ENCODE measurements at places on chromosomes 1 and 21.
A peak's percentile ranks its signal among the peaks of the same experiment; 100 is the strongest.

GRCh38 chr1:179728271-179728670, 14.8 kb upstream of the FAM163A start:
- DNase-seq, result no peak

GRCh38 chr1:40059338-40059959, 18.9 kb downstream of the CAP1 start:
- peak; percentile 79 for DNase-seq

GRCh38 chr1:64875101-64875500, 91.2 kb downstream of the JAK1 start:
- no peak for DNase-seq

DNA sequence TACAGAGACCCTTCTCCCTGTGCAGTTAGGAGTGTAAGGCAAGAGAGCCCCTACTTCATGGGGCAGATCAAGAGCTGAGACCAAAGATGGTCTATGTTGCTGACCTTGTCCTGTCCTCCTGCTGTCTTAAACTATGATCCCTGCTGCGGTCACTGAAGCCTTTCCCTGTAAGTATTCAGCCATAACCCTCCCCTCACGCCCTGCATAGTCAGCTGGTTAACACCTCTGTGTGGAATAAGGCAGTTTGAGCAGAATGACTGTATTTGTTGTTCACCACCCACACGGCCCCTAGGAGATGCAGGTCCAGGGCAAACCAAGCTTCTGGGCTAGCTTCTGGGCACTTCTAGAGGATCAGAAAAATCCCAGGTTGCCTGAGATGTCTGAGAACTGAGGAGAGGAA, 356 bp downstream of the TSPAN1 start:
- DNase-seq, result no peak

DNA sequence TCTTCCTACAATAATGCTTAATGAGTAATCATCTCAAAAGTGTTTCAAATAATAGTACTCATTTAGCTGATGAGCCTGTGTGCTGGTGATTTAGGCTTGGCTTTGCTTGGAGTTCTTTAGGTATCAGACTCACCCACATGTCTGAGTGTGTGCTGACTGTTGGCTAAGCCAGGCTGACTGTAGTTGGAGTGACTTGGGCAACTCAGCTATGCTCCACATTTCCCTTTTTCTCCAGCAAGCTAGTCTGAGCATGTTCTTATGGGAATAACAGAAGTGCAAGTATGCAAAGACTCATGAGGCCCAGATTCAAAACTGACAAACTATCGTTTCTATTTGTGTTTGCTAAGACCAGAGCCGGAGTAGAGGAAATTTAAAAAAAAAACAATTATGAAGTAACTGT, 99.0 kb upstream of the ADGRL4 start:
- no peak for DNase-seq

DNA sequence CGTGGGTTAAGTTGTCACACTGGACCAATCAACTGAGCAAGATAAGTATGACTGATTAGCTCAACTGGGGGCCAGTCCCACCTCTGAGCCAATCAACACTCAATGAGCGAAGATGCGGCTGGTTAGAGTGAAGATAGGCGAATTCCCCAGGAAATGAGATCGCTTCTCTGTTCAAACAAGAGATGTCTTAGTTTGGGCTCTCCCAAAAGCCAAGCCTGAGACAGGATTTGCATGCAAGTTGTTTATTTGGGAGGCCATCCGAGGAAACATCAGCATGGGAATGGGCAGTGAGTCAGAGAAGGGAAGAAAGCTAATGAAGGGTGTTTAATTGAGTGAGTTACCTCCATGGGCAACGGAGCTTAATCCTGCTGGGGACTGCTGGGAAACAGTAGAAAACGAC, 4.9 kb upstream of the GJB5 start:
- DNase-seq, result no peak

- DNase-seq, result no peak
Observed at GRCh38 chr1:14149431-14149830, 449.1 kb upstream of the KAZN start.

- no peak for DNase-seq
Observed at GRCh38 chr21:41973427-41973831, 19.6 kb upstream of the C2CD2 start.

- DNase-seq, result no peak
Observed at GRCh38 chr1:17309426-17310067, 1.6 kb downstream of the PADI4 start.

GRCh38 chr1:28032281-28032680, 56.1 kb downstream of the EYA3 start:
- no peak for DNase-seq

GRCh38 chr1:67578397-67579020, 106.5 kb upstream of the GADD45A start:
- DNase-seq, result no peak

- DNase-seq, result no peak
Observed at GRCh38 chr1:46532095-46532494, 19.4 kb downstream of the KNCN start.

DNA sequence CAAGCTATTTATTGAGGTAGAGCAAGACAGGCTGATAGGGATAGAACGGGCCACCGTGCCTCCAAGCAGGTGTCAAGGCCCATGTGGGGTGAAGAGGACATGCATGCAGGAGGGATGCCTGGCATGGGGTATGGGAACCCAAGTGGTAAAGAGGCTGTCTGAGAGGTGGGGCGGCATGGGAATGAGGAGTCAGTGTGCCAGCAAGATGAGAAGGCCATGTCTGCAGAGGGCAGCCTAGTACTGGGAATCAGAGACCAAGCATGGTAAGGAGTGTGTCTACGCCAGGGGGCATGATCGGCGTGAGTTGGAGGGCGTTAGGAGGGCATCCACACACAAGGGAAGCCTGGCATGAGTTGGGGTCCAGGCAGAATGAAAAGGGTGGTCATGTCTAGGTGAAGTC, 303.7 kb upstream of the PLD5 start:
- peak; percentile 0 for DNase-seq

DNA sequence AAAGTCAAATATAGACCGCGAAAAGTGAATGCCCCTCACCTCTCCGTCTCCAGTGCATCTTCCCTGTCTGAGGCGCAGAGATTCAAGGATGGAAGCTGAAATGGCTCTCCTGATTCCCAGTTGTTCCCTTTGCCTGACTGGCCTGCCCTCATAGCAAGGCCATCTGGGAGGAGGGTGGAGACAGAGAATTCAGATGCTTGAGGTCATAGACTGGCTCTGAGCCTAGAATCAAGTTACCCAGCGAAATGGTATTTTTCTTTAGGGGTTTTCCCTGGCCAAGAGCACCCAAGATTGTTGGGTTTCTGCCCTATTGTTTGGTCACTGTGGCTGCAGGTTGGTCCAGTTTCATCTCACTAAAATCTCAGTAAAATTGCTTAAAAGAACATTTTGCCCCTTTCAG, 7.2 kb downstream of the METTL13 start:
- DNase-seq, result no peak

DNA sequence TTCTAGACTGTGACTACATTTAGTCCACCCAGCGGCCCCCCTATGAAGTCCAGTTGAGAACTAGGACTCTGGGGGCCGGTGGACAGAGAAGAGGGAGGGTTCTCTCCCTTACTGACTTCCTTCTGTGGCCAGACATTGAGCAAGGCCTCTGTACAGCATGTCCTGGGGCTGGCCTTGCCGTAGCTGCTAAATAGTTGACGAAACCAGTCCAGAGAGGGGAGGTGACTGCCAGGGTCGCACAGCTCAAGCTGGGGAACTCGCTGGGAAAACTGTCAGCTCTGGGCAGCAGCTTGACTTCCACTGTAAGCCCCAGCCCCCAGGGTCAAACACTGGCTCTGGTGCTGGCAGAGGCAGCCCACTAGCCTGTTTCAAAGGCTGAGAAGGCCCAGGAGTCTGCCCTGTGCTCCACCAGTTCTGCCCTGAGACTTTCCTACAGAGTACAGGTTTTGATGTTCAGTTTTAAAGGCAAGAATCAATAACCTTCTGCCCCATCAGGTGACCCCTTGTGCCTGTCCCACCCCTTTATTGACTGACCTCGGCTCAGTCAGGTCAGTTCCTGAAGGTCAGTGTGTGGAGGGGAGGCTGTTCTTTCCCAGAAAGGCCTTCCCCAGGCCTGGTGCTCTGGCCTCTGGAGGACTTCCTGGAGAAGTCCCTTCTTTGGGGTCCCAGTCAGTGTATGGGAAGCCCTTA, 14.1 kb downstream of the PCSK9 start:
- DNase-seq, result no peak

GRCh38 chr1:10759413-10760200, 36.8 kb downstream of the CASZ1 start:
- no peak for DNase-seq

DNA sequence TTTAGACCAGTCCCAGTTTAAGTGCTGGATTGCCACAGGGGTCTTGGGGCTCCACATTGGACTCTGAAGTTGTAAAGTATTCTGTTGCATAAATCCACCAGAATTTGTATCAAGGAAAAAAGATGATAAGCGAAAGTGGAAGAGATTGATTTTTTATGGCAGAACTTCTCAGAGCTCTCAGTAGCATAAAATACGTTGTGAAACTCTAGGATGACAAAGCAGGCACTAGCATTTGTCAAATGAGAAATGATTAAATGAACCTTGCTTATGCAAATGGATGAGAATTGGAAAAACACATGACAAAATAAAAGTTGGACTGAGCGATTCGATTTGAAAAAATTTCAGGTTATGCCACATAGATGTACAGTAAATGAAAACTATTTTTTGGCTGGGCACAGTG, 253.8 kb upstream of the RAB4A start:
- DNase-seq, result no peak

DNA sequence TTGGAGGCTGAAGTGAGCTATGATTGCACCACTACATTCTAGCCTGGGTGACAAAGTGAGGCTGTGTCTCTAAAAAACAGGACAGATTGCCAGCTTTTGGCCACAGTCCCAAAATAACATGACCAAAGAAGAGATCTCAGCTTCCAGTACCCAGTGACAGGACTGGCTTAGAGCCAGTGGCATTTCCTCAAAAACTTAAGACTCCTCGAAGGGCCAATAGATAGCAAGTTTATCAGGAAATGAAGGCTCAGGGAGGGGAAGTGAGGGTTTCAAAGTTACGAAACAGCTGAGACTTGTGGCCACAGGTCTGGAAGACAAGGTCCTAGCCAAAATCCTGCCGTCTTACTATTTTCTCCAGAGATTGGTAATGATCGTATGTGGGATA, 6.3 kb upstream of the TMEM39B start:
- peak; percentile 60 for DNase-seq

DNA sequence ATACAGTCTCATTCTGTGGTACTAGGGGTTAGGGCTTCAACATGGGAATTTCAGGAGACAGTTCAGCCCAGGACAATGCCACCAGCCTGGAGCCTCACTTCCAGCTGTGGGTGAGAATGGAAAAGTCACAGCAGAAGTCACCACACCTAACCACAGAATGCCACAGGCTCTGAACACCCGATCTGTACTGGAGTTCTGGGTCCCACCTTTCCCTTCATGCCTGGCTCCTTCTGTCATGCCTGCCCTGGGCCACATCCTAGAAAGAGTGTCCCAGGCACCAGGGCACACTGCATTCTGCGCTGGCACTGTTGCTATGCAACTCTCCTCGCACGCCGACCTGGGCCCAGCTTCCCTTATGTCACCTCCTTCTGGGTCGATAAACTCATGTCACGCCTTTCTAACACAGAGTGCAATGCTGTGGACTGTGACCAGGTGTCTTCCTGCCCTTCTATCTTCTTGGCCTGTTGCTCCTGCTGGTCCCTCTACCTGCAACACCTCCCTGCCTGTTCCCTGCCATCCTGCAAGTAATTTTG, 21.2 kb downstream of the RCSD1 start:
- no peak for DNase-seq

DNA sequence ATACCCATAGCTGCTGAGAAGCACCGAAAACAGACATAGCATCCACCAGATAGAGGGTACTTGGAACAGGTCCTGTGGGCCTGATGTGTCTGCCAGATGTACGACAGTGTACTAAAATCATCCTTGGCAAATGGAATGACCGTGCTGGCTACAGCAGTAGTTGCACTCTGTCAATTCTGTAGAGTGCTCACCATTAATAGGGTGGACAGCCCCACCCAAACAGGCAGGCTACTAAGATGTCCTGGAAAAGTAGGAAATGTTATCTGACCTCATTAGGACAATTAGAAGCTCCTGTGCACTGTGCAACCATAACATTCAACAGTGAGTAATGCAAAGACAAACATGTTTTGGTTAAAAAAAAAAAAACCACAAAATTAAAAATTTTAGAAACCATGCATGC, 106.2 kb downstream of the PTPN14 start:
- no peak for DNase-seq

DNA sequence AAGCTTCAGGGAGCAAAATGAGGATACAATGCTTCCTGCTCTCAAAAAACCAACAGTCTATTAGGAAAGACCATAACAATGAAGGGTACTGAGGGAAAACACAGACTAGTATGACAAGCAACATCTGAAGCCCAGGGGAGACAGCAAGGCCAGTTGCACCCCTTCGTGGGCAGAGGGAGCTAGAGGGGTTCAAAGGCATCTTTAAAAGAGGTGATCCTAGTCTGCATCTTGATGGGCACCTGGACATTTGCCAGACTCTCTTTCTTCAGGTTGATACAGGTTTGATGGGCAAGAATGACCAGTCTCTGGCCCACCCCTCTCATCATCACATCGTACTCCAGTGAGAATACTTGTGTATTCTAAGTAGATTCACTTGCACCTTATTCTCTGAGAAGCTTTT, 177.7 kb downstream of the VAV3 start:
- peak; percentile 66 for DNase-seq

DNA sequence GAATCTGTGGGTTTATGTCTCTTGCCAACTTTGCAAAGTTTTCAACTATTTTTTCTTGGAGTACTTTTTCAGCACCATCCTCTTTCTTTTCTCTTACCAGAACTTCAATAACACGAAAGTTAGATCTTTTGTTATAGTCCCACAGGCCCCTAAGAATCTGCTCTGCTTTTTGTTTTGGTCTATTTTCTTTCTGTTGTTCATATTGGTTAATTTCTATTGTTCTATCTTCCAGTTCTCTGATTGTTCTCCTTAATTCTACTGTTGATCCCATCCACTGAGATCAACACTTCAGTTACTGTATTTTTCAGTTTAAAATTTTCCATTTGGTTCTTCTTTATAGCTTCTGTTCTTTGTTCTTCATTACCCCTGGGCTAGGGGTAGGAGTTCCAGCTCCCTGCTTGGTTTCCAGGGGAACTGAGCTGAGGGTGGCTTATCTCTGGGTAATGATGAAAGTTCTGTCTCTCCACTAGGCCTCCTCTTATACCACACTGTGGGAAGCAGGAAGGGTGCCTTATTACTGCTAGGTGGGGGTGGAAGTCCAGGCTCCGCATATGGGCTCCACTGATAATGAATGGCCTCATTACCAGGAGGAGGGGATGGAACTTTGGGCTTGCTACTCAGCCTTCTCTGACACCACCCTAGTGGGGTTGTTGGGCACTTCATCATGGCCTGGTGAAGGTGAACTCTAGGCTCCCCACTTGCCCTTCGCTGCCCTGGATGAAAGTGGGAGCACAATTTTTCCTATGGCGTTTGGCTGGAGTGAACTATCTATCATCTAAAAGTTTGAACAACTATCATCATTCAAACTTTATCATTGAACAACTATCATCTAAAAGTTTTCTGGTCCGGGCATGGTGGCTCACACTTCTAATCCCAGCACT, 39.3 kb downstream of the NAV1 start:
- no peak for DNase-seq
